ENCODE measurements at places on chromosomes 12 and 14.

- DNase-seq: no peak
These were observed 280.9 kb downstream of the LRIG3 start for GRCh38 chr12:58639318-58639934.

- DNase-seq: no peak
These were observed 27.3 kb downstream of the FRS2 start for GRCh38 chr12:69497308-69498026.

- DNase-seq: no peak
These were observed 7.9 kb downstream of the DYNC1H1 start for GRCh38 chr14:101972126-101972866.

GRCh38 chr14:64234877-64235651 lies 59.1 kb downstream of the ESR2 start:
- DNase-seq: no peak

DNA sequence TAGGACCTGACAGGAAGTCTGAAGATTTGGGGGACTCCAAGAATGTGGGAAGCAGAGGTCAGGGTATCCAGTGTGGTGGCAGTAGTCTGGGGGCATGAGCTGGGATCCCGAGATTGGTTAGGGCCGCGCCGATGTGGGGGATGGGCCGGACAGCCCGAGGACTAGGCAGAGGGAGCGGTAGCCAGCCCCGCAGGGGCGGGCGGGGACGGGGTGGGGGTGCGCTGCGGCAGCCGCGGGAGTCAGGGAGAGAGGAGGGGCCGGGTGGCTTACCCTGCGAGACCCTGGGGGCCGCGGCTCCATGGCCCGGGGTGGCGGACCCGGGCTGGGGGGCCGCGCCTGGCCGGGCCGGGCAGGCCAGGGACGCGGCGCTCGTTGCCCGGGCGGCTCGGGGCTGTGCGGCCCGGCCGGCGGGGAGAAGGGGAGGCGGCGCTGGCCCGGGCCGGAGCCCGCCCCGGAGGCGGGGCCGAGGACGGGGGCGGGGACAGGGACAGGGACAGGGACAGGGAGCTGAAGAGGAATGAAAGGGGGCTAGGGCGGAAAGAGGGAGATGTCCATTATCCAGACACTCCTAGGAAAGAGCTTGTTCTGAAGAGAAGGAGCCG lies 5.6 kb downstream of the ZNF385A start:
- no peak for DNase-seq

DNA sequence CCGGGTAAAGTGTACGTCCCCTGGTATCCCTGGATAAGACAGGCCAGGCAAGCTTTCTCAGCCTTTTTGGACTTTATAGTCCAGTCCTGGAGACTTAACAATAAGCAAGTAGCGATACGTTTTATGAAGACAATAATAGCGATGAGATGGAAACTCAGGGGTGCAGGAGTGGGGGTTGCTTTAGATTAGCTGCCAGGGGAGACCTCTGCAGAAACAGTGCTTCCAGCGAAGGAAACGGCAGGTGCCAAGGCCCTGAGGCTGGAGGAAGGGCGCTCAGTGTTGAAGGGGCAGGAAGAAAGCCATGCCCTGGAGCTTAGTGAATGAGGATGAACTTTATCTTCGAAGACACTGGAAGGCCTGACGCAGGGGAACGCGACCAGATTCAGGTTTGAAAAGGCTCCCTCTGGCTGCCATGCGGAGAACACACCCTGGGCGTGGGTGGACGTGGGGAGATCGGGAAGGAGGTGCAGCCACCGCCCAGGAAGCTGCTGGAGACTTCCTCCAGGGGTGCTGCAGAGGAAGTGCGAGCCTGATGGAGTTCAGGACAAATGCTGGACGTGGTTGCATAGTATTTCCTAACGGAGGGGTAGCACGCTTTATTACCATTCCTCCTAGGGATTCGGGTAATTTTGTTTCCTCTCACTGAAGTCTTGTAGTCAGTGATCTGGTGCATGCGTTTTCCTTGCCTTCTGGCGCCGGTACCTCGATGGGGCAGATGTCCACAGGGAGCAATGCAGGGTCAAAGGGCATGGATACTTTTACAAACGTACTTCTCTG lies 26.1 kb upstream of the UBC start:
- DNase-seq: peak; percentile 95

DNA sequence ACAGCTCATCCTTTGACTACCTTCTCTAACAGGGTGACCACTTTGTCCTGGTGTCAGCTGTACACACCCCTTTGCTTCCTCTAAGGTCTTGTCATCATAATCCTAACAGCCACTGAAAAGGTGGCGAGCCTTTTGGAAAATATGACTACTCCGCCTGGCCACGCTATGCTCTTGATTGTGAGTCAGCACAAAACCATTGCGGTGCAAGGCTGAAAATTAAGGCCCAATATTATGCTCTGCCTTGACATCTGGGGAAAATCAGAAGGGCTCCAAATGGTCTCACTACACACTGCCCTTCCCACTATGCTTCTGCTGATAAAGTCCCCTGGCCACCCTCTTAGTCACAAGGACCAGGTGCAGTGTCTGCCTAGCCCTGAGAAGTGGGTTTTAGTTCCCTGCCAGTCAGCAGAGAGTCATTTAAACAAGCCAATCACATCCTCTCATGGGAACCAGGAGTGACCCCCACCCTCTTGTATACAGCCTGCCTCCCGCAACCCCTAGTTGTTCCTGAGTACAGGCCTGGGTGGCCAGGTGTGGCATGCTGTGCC lies 34.3 kb downstream of the FGD6 start:
- no peak for DNase-seq

DNA sequence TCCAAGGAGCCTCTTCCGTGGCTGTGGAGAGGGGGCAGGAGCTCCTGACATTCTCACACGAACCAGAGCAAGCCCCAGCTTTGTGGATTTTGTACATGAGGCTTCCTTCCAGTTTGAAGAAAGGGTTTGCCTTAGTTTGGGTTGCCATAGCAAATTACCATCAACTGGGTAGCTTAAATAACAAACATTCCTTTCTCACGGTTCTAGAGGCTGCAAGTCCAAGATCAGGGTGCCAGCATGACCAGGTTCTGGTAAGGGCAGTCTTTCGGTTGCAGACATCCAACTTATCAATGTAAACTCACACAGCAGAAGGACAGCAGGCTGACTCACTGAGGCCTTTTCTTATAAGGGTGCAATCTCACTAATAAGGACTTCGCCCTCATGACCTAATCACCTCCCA lies 25.9 kb upstream of the STAB2 start:
- no peak for DNase-seq

GRCh38 chr12:48281811-48282210 lies 68.9 kb downstream of the ZNF641 start:
- DNase-seq: no peak

GRCh38 chr12:123807670-123808069 lies 45.6 kb downstream of the DNAH10 start:
- no peak for DNase-seq

- DNase-seq: no peak
These were observed 19.4 kb upstream of the EIF2B2 start for GRCh38 chr14:74983343-74983742.

DNA sequence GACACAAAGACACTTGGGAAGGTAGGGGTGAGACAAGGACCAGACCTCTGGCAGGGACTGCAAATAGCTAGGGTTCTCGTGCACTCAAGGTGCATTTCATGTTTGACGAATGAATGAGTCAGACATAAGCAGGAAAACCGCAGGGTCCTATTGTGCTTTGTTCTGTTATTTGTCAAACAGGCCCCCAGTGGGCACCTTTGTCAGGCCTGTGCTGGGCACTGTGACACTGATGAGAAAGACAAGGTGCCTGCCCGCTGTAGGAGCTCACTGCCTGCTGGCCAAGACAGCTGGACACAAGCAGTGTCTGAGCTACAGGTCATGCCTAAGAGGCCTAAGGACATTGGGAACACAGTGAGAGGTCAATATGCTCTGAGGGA lies 2.3 kb downstream of the OTUB2 start:
- DNase-seq: no peak

DNA sequence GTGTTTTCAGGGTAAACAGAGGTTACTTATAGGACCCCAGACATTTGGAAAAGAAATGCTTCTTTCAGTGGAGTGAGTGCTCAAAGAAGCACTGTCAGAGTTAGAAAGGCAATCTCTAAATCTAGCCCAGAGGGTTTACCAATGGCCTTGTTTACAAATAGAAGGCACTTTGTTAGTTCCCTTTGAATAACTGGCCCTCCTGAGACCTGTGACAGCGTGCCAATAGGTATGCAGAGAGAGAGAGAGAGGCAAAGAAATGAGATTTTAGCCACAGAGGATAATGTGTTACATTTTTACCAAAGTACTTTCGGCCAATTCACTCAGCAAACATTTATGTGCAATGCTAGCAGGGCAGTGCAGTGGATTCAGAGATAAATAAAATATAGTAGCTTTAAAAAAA lies 41.9 kb downstream of the TPH2 start:
- no peak for DNase-seq

DNA sequence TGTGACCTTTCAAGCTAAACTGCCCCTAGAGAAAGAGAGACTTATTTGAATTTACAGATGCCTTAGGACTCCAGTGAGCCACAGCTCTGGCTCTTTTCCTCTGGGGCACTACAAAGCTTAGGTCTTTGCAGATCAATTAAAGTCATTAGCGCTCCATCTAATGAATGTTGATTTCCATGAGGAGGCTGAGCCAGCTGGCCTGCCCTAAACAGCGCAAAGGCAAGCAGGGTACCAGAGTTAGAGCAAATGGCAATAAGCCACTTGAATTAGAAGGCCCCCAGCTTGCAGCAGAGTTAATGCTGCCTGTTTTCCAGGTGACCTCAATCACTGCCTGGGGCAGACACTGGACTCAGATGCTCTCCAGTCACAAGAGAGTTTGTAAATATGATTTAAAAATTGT lies 695.3 kb downstream of the DIO2 start:
- DNase-seq: no peak

GRCh38 chr12:14741153-14741552 lies 44.8 kb upstream of the GUCY2C start:
- no peak for DNase-seq

DNA sequence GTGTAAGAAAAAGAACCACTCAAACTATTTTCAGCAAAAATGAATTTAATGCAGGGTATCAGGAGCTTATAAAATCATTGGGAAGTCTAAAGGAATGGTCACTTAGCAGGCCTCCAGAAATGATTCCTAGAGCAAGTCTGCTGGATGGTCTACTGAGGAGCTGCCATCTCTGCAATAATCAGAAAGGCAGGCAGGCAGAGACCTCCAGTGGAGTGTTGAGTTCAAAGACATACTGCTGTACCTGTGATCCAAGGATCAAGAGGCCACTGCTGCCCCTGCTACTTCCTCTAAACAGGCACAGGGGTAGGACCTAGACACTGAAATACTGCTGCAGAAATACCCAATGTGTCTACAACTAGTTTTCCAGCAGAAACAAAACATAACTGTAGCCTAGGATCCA lies 14.5 kb upstream of the KICS2 start:
- no peak for DNase-seq

GRCh38 chr12:55636116-55636655 lies 506 bp upstream of the OR10P1 start:
- no peak for DNase-seq

DNA sequence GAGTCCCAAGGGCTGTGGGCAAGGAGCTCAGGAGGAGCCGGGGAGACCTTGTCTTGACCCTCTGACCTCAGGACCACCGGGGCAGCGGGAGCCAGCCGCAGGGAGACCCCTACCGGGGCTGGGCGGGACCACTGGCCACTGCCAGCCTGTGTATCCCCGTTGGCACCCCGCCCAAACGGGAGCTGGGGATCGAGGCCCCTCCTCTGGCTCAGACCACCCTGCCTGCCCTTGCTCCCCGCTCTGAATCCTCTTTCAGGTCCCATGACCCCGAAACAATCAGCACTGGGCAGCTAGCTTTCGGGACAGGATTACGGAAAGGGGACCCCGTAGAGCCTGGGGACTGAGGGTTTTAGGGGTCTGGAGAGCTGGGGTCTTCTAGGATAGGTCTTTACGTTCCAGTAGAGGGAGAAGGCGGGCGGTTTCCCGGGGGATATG lies 1.3 kb downstream of the GLI1 start:
- DNase-seq: no peak

DNA sequence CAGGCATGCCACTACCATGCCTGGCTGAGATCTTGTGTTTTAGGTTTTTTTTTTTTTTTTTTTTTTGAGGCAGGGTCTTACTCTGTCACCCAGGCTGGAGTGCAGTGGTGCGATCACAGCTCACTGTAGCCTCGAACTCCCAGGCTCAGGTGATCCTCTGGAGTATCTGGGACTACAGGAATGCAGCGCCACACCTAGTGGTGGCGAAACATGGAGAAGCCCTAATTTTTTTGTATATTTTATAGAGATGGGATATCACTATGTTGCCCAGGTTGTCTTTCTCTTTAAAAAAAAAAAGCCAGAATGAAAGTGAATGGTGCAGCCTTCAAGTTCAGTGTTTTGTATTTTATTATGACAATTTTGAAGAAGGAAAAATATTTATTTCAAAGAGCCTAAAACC lies 44.1 kb downstream of the FGD4 start:
- DNase-seq: no peak

DNA sequence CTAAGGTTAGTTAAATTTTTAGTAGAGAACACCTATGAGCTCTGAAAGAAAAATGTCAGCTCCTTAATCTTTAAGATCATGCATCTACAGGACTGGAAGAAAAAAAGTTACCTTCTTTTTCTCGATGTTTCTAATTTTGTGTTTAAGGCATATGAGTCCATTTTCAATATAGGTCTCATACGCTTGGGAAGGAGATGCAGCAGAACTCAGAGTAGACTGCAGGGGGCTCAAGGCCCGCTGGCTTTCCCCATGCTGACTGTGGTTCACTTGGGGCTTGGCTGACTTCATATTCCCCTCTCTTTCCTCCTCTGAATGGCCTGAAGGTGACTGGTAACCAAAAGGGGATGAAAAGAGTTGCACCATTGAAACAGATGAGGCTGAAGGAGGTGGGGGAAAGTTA lies 1.5 kb downstream of the CAPRIN2 start:
- DNase-seq: no peak

DNA sequence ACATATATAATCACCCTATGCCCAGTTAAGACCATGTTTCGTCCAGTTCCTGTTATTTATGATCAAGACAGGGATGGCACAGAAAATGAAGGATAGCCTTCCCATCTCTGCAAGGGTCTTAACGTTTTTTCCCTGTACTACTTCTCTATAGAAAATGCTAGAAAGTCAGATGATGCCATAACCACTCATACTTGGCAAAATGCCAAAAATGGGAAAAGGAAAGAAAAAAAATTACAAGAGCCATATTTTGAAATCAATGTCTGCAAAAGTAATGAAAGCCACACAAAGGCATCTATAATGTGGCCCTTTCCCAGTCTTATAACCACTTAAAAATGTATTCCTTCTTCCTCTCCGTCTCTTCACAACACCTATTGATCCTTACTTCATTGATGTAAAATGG lies 1.8 kb upstream of the MYL6B start:
- DNase-seq: no peak

All from mesenteric fat pad (tissue), 1 donor.